WTC11 (cell line): ENCODE measurements at places on chromosomes 2 and 18. TPM values are rescaled to one million over a fixed set of nuclear protein-coding genes. Genes with fewer than 3 reads are reported as not detected.

DNA sequence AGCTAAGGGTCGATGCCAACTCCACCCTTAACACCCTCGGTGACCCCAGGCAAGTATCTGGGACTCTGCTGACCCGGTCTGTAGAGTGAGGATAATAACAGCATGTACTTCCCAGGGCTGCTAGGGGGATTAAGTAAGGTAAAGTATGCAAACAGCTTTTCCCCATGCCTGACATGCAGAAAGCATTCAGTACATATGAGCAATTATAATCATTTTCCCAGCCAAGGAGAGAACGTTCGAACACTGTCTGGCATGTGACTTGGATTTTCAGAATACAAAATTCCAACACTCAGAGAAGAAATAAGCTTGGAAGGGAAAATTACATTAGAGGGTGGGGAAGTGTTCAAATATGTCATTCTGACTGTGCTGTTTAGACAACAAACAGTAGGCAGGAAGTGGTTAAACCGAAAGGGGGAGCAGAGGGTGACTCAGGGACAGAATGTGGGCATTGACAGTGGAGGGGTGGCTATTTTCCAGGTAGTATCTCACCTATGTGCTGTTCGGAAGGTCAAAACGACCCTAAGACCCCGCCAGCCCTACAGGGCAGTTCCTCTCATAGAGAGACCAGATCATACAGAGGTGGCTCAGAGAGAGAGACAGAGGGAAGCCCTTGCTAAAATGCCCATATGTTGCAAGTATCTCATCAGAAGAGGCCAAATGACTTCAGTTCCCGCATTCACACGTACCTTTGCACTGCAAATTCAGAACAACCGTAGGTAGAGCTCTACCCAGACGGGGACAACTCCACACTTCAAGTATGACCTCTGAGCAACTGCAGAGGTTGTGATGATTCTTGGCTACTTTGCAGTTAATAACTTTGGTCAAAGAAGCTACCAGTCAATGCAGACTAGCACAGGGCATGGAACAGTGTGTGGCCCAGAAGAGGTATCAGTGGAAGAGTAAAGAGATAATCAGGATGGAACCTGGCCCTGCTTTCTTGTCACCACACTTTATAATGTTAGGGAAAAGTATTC lies 14.8 kb downstream of the ASPRV1 start:
- no peak overlapping the region for H3K27ac ChIP-seq
- no peak for DNase-seq
- H3K4me1 ChIP-seq, result no peaks in the 10 kb centered on the region; the same call in none of the 2 replicates
- no peaks in the 10 kb centered on the region for H3K27me3 ChIP-seq
- no peak overlapping the region for H3K4me3 ChIP-seq
- H3K36me3 ChIP-seq, result no peaks in the 10 kb centered on the region

- no peak overlapping the region for H3K27ac ChIP-seq
- no peaks in the 10 kb centered on the region for H3K27me3 ChIP-seq
- H3K36me3 ChIP-seq, result no peaks in the 10 kb centered on the region
These were observed 37.1 kb downstream of the SULT1C2 start for GRCh38 chr2:108325756-108326155.

- H3K27me3 ChIP-seq, result no peaks in the 10 kb centered on the region
- no peak for DNase-seq
- H3K27ac ChIP-seq, result no peak overlapping the region
- H3K4me1 ChIP-seq, result peaks cover 22% of the 10 kb centered on the region
- H3K36me3 ChIP-seq, result no peaks in the 10 kb centered on the region
These were observed 110.7 kb upstream of the TLK1 start for GRCh38 chr2:171271386-171271785.

DNA sequence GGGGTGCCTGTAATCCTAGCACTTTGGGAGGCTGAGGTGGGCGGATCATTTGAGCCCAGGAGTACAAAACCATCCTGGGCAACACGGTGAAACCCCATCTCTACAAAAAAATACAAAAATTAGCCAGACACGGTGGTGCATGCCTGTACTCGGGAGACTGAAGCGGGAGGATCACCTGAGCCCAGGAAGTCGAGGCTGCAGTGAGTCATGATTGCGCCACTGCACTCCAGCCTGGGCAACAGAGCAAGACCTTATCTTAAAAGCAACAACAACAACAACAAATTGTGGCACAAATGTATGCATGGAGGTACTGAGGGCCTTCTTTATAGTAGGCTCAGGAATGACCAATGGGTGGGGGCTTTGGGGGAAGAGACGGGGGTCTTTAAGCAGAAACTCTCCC lies 38.5 kb downstream of the HPCAL1 start:
- no peak overlapping the region for H3K4me3 ChIP-seq
- H3K4me1 ChIP-seq, result peaks cover 4% of the 10 kb centered on the region; the same call in 1 of the 2 replicates
- H3K27ac ChIP-seq, result no peak overlapping the region
- no peak for DNase-seq
- no peaks in the 10 kb centered on the region for H3K36me3 ChIP-seq

GRCh38 chr18:38284972-38285371 lies 719.4 kb upstream of the CELF4 start:
- no peak overlapping the region for H3K27ac ChIP-seq
- DNase-seq, result no peak
- peaks cover 10% of the 10 kb centered on the region for H3K36me3 ChIP-seq
- peaks cover 18% of the 10 kb centered on the region for H3K4me1 ChIP-seq
- H3K27me3 ChIP-seq, result no peaks in the 10 kb centered on the region
- no peak overlapping the region for H3K4me3 ChIP-seq

The ACKR3 gene
- total RNA-seq, result 0.94 to 1.4 TPM (median 1.3 TPM) in 3 replicates

- peaks cover 8% of the 10 kb centered on the region for H3K4me1 ChIP-seq
- no peak for DNase-seq
- H3K27ac ChIP-seq, result no peak overlapping the region
- no peaks in the 10 kb centered on the region for H3K36me3 ChIP-seq
- peaks cover 5% of the 10 kb centered on the region for H3K27me3 ChIP-seq
These were observed 355.2 kb downstream of the GALNT13 start for GRCh38 chr2:154226931-154227330.

- no peak for DNase-seq
- peaks cover 45% of the 10 kb centered on the region for H3K36me3 ChIP-seq
- no peaks in the 10 kb centered on the region for H3K4me1 ChIP-seq
- no peaks in the 10 kb centered on the region for H3K27me3 ChIP-seq
- H3K4me3 ChIP-seq, result no peak overlapping the region
These were observed 42.7 kb upstream of the DYSF start for GRCh38 chr2:71410696-71411095.

GRCh38 chr2:158761621-158762020 lies 33.5 kb upstream of the DAPL1 start:
- peaks cover 4% of the 10 kb centered on the region; the same call in 1 of the 2 replicates for H3K36me3 ChIP-seq
- peaks cover 11% of the 10 kb centered on the region for H3K4me1 ChIP-seq
- H3K4me3 ChIP-seq, result no peak overlapping the region
- H3K27ac ChIP-seq, result no peak overlapping the region
- H3K27me3 ChIP-seq, result no peaks in the 10 kb centered on the region; the same call in 1 of the 2 replicates

DNA sequence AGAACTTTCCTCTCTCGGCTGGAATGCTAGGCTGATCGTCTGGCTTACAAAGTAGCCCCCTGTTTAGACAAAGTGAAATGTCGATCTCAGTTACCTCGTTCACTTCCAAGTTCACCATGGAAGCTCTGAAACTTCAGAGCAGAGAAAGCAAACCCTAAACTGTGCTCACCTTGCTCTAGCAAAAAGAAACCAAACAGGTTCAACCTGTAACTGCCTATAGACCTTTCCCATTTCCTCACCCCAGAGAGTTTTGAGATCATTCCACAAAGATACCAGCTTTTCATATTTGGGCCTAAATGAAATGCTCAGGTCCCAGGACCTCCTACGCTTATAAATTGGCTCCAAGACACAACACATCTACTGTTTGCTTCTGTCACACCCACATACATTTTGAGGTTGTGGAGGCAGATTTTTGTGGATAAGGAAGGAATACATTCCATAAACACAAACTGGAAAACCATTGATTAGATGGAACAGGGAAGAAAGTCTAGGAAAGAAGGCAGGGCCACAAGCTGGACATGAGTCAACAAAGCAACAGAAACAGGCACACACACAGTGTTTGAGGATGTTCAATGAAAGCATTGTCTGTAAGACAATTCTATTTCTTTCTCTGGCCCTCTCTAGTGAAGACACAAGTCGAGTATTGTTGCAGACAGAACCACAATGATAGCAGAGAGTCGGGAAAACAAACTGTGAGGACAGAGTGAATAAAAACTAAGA lies 52.8 kb upstream of the TGIF1 start:
- no peaks in the 10 kb centered on the region for H3K27me3 ChIP-seq
- no peak overlapping the region for H3K27ac ChIP-seq
- H3K4me1 ChIP-seq, result peaks cover 21% of the 10 kb centered on the region
- no peak for DNase-seq
- peaks cover 15% of the 10 kb centered on the region; the same call in 1 of the 2 replicates for H3K36me3 ChIP-seq
- no peak overlapping the region for H3K4me3 ChIP-seq

DNA sequence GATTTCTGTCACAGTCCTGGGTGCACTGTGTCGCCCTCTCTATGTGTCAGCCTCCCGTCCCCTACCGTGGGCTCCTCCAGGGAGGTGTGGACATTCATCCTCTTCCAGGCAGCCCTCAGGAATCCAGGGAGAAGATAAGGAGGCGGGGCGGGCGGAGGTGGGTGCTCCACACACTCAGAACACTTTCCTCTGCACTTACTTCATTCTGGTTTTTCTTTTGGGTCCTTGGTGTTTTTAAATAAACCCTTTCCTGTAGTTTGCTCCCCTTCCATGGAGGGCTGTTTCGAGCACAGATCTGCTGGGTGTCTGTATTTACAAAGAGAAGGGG lies 183.9 kb downstream of the FAM210A start:
- peaks cover 24% of the 10 kb centered on the region for H3K4me1 ChIP-seq
- no peak for DNase-seq
- no peak overlapping the region for H3K4me3 ChIP-seq
- no peaks in the 10 kb centered on the region for H3K36me3 ChIP-seq
- no peak overlapping the region for H3K27ac ChIP-seq

- H3K4me1 ChIP-seq, result peaks cover 65% of the 10 kb centered on the region
- no peak for DNase-seq
- H3K27me3 ChIP-seq, result no peaks in the 10 kb centered on the region
- no peak overlapping the region for H3K27ac ChIP-seq
These were observed 51.9 kb downstream of the MAP4K3 start for GRCh38 chr2:39385172-39385571.

The VWA3B gene
- not detected in 3 replicates for total RNA-seq

GRCh38 chr2:132871831-132872230 lies 201.8 kb upstream of the LYPD1 start:
- H3K4me3 ChIP-seq, result no peak overlapping the region
- no peaks in the 10 kb centered on the region for H3K36me3 ChIP-seq
- H3K27ac ChIP-seq, result no peak overlapping the region
- no peaks in the 10 kb centered on the region for H3K27me3 ChIP-seq
- H3K4me1 ChIP-seq, result peaks cover 39% of the 10 kb centered on the region

The HK2 gene
- 61.6 to 74.5 TPM (median 73.9 TPM) in 3 replicates for total RNA-seq

The SRD5A2 gene
- 0.05 to 0.07 TPM (median 0.05 TPM) in 3 replicates for total RNA-seq

- H3K27me3 ChIP-seq, result no peaks in the 10 kb centered on the region; the same call in 1 of the 2 replicates
- H3K4me3 ChIP-seq, result no peak overlapping the region
- H3K27ac ChIP-seq, result no peak overlapping the region
- H3K4me1 ChIP-seq, result peaks cover 9% of the 10 kb centered on the region
These were observed 20.8 kb upstream of the MGAT5 start for GRCh38 chr2:134232868-134233727.

- no peak overlapping the region for H3K27ac ChIP-seq
- no peaks in the 10 kb centered on the region for H3K27me3 ChIP-seq
- peaks cover 5% of the 10 kb centered on the region for H3K4me1 ChIP-seq
- no peaks in the 10 kb centered on the region for H3K36me3 ChIP-seq
- DNase-seq, result no peak
- H3K4me3 ChIP-seq, result no peak overlapping the region
These were observed 43.8 kb downstream of the OSBPL6 start for GRCh38 chr2:178238154-178238521.

GRCh38 chr2:20013126-20013849 lies 820 bp upstream of the MATN3 start:
- H3K4me1 ChIP-seq, result peaks cover 15% of the 10 kb centered on the region
- DNase-seq, result no peak
- peak overlapping the region; percentile 79 for H3K4me3 ChIP-seq
- no peak overlapping the region for H3K27ac ChIP-seq

The LOXHD1 gene
- 0.35 to 0.64 TPM (median 0.57 TPM) in 3 replicates for total RNA-seq

The DPP10 gene
- 4.0 to 6.0 TPM (median 5.5 TPM) in 3 replicates for total RNA-seq

DNA sequence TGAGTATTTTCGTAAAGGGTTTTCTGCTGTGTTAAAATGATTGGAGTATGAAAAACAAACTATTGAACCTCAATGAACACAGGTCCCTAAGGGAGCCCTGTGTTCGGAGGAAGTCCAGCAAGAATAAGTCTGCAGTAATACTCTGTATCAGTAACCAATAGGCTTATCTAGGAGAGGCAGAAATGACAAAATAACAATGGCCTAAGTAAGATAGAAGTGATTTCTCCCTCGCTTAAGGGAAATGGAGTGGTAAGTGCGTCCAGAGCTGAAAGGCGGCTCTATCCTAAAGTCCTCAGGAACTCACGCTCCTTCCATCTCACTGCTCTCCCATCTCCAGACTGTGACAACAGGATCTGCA lies 29.3 kb upstream of the MFSD6 start:
- no peak for DNase-seq
- H3K4me3 ChIP-seq, result no peak overlapping the region
- no peaks in the 10 kb centered on the region for H3K27me3 ChIP-seq
- no peaks in the 10 kb centered on the region for H3K36me3 ChIP-seq
